CD8-positive, alpha-beta T cell (primary cell): ENCODE measurements at places on chromosomes 16 and 17.

- DNase-seq = no peak
Observed at GRCh38 chr16:83248735-83249463, 558.9 kb upstream of the HSBP1 start.

DNA sequence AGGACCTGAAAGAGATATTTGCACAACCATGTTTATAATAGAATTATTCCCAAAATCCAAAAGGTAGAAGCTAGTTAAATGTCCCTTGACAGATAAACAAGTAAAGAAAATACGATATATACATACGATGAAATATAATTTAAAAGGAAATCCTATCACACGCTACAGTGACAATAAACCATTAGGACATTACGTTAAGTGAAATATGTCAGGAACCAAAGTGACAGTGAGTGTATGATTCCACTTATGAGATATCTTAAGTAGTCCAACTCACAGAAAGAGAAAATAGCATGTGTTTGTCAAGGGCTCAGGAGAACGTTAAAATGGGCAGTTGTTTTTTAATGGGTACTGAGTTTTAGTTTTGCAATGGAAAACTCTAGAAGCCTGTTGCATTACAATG, 212.7 kb upstream of the PMFBP1 start:
- no peak for DNase-seq

- DNase-seq = no peak
Observed at GRCh38 chr16:1550696-1551095, 17.2 kb downstream of the TMEM204 start.

DNA sequence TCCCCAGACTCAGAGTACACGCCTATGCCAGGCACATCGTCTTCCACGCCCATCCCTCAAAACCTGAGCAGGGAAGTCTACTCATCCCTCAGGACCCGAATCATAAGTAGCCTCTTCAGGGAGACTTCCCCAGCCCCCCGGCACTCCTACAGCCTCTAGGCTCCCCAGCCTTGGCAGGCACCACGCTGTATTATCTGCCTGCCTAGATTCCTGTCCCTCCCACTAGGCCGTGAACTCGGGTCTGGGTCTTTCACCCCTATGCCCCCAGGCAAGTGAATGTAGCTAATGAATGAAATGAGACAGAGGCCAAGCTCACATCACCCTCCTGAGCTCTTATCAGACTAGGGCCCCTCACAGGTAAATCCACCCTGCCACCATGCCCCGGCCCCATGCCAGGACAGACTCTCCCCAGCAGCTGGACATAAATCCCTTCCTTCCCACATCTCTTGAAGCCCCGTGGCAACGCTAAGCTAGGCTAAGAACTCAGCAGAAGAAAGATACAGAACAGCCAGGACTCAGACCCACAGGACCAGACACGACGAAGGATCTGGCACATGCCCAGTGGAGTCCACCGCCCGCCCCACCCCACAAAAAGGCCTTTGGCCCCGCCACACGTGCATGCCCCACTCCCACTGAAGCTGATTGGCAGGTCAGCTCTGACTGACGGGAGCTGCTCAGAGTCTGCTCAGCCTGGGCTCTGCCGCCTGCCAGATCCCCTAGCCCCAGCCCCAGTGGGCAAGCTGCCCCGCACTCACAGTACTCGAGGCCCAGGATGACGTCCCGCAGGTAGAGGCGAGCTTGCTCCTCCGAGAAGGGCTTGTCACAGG, 13.0 kb downstream of the CAMKK1 start:
- DNase-seq = no peak

GRCh38 chr16:4373356-4373908, 1.8 kb downstream of the VASN start:
- DNase-seq = no peak

DNA sequence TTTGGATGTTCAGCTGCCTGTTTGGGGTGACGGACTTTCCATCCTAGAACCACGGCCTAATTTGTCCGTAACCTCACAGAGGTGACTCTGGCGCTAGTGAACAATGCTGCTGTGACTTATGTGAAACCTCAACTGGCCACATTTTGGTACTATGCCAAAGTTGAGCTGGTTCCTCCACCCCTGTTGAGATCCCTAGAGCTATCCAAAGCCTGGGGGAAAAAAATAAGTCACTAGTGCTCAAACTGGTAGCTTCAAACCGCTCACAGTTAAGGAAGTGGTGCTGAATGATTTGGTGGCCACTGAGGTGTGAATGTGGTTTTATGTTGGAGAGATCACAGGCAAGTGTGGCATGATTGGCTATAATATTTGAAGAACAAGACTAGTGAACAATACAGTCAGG, 11.3 kb upstream of the TUBG2 start:
- no peak for DNase-seq

GRCh38 chr16:11774065-11774626, 22.9 kb downstream of the ZC3H7A start:
- DNase-seq = no peak

- DNase-seq = peak; percentile 74
Observed at GRCh38 chr16:31105677-31106213, 2.4 kb upstream of the BCKDK start.

- DNase-seq = no peak
Observed at GRCh38 chr17:27385626-27386025, 70.6 kb upstream of the KSR1 start.

DNA sequence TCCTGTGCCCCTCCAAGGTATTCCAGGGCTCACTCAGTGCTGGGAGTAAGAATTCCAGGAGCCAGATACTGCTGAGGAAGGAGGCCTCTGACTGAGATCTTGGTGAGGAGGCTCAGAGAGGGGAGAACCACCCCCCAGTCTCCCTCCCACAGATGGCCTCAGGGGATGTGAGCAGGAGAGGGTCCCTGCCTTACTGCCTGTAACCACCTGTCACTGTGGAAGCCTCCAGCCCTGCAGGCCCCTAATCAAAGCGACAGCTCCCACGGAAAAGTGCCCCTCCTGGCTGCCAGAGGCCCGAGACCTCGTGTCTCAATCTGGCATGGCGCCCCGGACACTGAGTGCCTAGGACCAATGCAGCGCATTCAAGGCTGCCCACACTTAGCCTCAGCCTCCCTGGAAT, 7.7 kb upstream of the C17orf113 start:
- DNase-seq = no peak

DNA sequence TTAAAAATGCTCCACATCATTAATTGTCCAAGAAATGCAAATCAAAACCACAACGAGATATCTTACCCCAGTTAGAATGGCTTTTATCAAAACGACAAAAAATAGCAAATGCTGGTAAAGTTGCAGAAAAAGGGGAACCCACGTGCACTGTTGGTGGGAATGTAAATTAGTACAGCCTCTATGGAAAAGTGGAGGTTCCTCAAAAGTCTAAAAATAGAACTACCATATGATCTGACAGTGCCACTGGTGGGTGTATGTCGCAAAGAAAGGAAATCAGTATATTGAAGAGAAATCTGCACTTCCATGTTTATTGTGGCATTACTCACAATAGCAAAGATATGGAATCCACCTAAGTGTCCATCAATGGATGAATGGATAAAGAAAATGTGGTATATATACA, 38.2 kb upstream of the ZFHX3 start:
- DNase-seq = no peak

- no peak for DNase-seq
Observed at GRCh38 chr16:58286280-58286679, 8.5 kb downstream of the PRSS54 start.

GRCh38 chr17:13931111-13931526, 138.2 kb upstream of the COX10 start:
- no peak for DNase-seq

GRCh38 chr17:39793301-39793872, 55.6 kb downstream of the GRB7 start:
- no peak for DNase-seq

- DNase-seq = no peak
Observed at GRCh38 chr17:78448356-78448993, 70.0 kb downstream of the PGS1 start.

GRCh38 chr17:72839131-72839725, 253.3 kb downstream of the SLC39A11 start:
- no peak for DNase-seq

DNA sequence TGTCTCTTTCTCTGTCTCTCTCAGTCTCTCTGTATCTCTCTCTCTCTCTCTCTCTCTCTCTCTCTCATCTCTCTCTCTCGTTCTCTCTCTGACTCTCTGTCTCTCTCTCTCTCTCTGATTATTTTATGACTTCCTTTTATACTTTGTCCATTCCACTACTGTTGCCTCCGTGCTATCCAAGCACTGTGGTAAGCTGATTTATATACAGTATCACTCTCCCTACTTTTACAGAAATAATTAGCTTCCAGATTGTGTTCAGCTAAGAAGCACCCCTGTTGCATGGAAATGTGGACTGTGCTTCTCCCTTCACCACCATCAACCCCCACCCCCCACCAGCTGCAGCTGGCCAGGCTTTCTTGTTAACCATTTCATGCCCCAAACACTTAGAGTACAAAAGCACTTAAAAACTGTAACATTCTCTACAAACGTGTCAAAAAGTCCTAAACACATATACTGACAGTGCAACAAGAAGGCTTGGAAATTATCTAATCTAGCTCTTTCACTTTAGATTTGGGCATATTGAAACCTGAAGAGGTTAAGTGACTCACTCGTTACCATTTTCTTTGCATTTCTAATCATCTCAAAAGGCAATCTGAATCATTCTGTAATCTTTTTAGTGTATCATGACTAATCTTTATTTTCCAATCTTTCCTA, 11.6 kb upstream of the TMEM100 start:
- no peak for DNase-seq

GRCh38 chr16:85696781-85697180, 8.0 kb upstream of the GINS2 start:
- DNase-seq = no peak

GRCh38 chr17:44919885-44920564, 4.7 kb upstream of the GFAP start:
- DNase-seq = peak; percentile 62

DNA sequence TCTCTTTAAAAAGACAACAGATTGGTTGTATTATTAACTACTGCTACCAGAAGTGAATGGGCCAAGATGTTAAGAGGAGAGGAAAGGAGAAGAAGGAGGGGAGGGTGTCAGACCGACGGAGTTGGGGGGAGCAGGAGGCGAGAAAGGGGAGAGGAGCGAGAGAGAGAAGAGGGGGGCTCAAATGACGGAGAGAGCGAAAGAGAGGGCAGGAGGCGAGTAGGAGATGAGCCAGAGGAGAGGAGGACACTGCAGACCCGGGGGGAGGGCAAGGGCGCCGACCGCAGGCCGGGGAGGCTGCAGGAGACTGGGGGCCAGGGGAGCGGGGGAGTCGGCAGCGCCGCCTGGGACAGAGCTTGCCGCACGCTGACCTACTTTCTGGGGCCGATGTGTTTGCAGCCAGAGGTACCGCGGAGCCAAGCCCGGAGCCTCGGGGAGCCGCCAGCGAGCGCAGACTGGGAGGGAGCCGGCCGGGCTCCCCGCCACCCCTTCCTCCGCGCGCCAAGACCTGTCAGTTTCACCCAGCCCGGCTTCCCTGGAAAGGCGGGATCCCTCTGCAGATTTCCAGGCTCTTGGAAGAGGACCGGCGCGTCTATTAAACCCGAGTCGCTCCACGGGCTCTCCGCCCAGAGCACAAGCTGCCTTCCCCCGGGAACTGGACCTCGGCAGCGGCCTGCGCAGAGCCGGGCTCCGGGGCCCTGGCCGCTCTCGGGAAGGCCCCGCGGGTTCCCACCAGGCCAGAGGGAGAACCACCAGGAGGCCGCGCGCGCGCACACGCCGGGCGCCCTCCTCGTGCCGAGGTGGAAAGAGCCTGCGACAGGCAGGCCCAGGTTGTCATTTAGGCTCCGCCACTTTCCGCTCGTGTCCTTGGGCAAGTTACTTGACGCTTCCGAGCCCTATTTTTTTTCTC, 74.6 kb downstream of the CMC2 start:
- no peak for DNase-seq

GRCh38 chr16:8751481-8752311, 45.7 kb downstream of the TMEM186 start:
- DNase-seq = no peak

- DNase-seq = peak; percentile 68
Observed at GRCh38 chr17:17819561-17819995, 17.2 kb downstream of the SREBF1 start.

- DNase-seq = peak; percentile 3
Observed at GRCh38 chr17:60231234-60231633, 81.5 kb downstream of the CA4 start.

DNA sequence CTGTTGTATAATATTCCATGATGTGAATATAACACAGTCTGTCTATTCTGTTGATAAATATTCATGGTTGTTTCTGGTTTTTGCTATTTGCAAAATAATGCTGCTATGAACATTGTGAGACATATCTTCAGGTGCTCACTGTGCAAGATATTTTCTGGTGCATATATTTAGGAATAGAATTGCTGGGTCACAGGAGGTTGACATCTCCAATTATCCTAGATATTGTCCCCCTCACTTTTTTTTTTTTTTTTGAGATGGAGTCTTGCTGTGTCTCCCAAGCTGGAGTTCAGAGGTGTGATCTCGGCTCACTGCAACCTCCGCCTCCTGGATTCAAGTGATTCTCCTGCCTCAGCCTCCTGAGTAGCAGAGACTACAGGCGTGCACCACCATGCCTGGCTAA, 14.5 kb upstream of the MYO18A start:
- no peak for DNase-seq

DNA sequence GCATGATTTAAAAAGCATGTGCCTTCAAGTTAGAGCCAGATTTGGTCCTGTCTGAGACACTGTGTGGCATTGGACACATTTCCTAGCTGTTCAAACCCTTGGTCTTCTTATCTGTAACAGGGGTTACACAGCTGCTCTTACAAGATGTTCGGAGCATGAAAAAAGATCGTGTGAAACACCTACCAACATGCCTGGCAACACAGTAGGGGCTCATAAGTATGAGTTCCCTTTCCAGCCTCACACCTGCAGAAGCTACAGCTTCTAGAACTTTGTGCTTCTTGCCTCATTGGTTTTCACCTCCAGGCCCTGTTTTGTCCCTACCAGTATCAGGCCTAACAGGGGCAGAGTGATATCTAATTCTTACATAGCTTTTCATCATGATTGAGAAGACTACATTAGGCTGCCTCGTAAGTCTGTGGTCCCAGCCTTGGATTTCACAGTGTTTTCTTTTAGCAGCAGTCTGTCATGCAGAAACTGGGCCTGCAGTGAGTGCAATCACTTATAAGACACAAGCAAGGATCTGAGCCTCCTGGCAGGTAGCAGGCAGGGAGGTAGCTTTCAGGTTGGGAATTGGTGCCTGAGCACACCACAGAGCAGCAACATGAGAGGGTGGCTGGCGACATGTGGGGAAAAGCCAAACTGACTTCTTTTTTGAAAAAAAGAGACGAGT, 78.8 kb downstream of the CCDC182 start:
- DNase-seq = no peak
